ENCODE measurements at places on chromosomes 13 and 19.

DNA sequence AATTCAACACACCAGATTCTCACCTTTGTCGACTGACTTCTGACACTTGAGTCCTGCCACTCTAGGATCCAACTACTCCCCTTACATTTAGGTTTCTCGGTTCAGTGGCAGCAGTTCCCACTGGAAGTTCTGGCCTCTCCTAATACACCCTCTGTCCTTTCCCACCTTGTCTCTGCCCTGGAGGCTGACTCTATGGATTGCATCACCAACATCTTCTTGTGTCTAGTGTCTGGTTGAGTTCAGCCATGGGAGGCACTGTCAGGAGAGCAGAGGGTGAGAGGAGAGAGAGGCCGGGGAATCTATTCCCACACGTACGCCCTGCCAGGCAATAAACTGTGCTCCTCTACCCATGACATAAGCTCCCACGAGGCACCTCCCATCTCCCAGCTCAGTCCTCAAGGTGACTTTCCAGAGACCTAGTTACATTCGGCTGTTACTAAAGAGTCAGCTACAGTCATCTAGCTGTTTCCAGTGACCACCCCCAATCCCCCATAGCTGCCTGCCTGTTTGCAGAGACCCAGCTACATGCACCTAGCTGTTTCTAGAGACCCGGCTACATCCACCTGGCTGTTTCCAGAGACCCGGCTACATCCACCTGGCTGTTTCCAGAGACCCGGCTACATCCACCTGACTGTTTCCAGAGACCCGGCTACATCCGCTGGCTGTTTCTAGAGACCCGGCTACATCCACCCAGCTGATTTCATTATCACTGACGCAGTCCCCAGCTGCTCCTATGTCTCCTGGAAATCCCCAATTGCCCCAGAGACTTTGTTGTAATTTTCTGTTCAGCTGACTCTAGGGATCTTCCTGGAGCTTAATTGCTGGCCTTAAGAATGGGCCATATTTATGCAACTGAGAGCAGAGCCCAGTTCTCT is 8.1 kb upstream of the LILRB4 start:
- DNase-seq: peak; percentile 31

GRCh38 chr19:13155472-13156359 is 5.5 kb downstream of the IER2 start:
- DNase-seq: peak; percentile 87

DNA sequence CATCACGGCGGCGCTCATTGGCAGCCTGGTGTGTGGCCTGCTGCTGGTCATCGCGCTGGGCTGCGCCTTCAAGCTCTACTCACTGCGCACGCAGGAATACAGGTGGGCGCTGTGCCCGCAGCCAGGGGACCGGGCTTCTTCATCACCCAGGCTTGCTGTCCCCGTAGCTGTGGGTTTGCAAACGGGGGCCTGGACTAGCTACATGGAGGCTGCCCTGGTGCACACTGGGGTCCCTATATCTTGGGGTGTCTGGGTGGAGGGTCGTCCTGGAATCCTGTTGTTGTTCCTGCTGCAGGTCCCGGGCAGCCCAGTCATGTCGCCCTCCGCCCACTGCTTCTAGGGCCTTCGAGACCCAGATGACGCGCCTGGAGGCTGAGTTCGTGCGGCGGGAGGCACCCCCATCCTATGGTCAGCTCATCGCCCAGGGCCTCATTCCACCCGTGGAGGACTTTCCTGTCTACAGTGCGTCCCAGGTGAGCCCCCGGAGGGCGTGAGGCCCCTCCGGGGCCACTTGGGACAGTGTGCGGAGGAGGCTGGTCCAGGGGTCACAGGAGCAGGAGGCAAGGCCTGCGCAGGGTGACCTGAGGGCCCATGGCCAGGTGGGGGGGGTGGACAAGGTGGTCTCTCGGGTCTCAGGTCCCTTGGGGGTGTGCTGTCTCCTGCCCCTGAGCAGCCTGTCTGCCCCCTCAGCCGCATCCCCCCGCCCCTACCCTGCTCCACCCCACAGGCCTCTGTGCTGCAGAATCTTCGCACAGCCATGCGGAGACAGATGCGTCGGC is 12.3 kb downstream of the LRP3 start:
- DNase-seq: no peak

DNA sequence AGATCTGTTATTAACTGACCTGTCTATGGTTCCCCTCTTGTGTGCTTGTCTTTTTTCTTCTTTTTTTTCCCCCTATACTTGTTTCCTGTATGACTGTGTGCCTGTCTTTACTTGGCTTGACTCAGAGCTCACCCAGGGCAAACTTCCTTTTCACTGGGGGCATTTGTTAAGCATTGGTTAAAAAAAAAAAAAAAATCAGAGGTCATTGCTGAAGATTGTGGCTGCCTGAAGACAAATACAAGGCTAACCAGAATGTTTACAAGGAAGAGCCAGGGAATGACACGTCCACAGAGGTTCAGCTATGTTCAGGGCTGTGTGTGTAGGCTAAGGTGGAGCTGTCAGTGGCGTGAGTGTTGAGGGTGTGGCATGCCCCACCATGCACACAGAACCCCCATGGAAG is 47.1 kb downstream of the LNX2 start:
- DNase-seq: peak; percentile 1

- no peak for DNase-seq
These were observed 2236.5 kb downstream of the PCDH9 start for GRCh38 chr13:64993514-64994164.

GRCh38 chr13:95656386-95657015 is 12.0 kb upstream of the DZIP1 start:
- DNase-seq: no peak

DNA sequence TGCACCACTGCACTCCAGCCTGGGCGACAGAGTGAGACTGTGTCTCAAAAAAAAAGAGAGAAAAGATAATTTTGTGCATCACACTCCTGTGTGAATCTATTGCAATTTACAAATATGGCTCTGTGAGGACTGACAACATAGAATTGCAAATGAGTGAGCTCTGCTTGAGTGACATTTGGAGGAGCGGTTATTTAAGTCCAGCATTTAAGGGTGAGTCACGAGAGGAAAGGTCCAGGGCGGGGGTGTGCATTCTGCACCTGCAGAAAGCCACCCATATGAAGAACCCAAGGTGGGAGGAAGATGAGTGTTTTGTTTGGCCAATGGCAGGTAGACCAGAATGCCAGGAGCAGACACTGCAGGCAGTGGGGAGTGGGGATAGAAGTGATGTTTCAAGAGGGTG is 58.5 kb downstream of the DGKH start:
- DNase-seq: no peak

- DNase-seq: peak; percentile 71
These were observed 45.8 kb downstream of the RUBCNL start for GRCh38 chr13:46341112-46341711.

GRCh38 chr13:41058295-41059070 is 2.8 kb upstream of the WBP4 start:
- no peak for DNase-seq

DNA sequence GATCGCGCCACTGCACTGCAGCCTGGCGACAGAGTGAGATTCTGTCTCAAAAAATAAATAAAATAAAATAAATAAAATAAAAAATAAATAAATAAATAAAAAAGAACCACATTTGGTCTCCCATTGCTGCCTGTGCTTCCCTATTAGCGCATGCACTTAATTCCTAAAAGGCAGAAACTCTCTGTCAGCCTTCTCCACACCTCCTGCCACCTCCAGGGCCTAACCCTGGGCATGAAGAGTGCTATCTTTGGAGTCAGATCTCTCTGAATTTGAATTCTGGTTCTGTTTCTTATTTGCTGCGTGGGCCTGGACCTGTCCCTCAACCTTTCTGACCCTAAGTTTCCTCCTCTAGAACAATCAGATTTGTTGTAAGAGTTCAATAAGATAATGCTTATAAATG is 11.3 kb downstream of the NCAN start:
- DNase-seq: no peak

- DNase-seq: no peak
These were observed 8.3 kb upstream of the SHISA7 start for GRCh38 chr19:55451163-55451964.

GRCh38 chr13:85313761-85314503 is 485.3 kb downstream of the SLITRK6 start:
- DNase-seq: peak; percentile 57

DNA sequence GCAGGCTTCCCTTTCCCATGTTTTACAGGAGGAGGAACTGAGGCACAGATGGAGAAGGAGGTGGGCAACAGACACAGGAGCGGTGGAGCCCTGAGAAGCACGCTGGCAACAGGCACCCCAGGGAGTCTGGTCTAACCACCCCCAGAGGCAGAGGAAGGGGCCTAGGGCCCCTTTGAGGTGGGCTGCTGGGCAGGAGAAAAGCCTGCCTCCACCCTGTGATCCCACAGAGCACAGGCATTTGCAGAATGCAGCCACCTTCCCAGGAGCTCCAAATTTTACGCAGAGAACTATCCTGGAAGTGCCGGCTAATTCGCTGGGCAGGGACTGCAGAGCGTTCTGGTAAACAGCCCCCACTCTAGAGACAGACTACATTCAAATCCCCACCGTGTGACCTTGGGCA is 30.4 kb downstream of the RAB20 start:
- DNase-seq: no peak

- no peak for DNase-seq
These were observed 26.1 kb upstream of the DGKH start for GRCh38 chr13:42022336-42022735.

DNA sequence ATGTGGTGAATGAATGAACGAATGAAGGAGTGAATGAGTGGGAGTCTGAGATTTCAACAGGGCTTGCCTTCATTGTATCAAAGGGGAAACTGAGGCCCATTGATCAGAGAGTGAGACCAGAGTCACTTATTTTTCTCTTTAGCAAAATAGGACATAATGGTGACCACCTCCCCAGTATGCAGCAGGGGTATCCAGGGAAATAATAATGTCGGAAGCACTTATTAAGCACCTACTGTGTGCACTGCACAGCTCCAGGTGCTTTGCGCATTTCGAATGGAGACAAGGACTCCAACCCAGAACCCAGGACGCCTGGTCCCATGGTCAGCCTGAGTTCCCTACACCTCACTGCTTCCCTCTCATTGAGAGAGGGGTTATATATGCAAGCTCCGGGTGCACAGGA is 26.8 kb upstream of the SEMA6B start:
- DNase-seq: no peak

DNA sequence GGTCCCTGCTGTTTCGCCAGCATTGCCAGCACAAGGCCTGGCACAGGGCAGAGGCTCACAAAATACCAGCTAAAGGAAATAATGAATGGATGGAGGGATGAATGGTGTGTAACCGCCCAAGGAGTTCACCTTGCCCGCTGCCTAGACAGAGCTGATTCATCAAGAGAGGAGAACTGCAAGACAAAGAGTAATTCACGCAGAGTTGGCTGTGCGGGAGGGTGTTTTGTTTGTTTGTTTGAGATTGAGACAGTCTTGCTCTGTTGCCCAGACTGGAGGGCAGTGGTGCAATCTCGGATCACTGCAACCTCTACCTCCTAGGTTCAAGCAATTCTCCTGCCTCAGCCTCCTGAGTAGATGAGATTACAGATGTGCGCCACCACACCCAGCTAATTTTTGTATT is 3.0 kb downstream of the OPA3 start:
- DNase-seq: no peak

DNA sequence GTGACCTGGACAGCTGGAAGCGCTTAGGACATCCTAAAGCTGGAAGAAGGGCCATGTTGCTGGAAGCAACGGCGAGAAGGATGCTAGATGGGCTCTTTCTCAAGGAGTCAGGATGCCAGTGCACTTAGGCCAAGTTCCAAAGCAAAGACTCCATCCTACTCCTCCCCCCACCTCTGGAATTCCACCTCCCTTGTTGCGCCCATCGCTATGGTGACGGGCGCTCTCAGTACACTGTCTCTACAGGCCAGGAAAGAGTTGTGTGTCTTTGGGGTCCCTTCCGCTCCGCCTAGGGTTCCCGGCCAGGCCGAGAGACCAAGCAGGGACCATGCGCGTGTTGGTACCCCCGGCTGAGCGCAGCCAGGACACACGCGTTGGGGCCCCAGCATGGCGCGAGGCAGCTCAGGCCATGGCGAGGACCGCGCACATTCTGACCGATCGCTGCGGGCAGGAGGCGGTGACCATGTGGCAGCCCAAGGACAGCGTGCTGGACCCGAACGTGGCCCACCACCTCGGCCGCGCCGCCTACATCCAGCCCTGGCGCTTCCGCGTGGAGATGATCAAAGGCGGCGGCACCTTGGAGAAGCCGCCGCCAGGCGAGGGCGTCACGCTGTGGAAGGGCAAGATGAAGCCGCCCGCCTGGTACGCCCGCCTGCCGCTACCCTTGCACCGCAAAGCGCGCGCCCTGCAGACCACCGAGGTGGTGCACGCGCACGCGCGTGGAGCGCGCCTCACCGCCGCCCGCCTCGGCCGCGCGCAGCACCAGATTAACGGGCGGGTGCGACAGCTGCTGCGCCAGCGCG is 31.0 kb upstream of the SLC1A6 start:
- DNase-seq: no peak

- no peak for DNase-seq
These were observed 75.6 kb upstream of the KL start for GRCh38 chr13:32940601-32941000.

- no peak for DNase-seq
These were observed 99.6 kb upstream of the HTR2A start for GRCh38 chr13:46996316-46997030.

DNA sequence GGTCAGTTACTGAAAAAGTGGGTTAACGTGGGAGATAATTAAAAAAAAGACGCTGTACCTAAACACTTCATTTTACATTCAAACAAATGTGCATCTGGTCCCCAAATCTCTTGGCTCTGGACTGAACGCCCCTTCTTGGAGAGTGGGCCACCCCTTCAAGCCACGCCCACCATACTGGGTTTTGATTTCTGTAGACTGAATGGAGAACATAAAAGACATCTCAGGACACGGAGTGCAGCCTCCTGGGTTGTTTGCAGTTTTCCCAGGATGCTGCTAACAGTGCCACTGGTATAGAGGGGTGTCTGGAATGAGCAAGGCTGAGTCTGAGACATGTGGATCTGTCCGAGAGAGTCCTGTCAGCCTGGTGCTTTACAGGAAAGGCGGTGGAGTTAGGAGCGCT is 10.6 kb downstream of the TFDP1 start:
- no peak for DNase-seq

- DNase-seq: no peak
These were observed at the start of gene TMEM190 for GRCh38 chr19:55376241-55376933. TMEM190 (plus strand) TSS chr19:55376826; CDS start chr19:55376854, 28 bp downstream.

DNA sequence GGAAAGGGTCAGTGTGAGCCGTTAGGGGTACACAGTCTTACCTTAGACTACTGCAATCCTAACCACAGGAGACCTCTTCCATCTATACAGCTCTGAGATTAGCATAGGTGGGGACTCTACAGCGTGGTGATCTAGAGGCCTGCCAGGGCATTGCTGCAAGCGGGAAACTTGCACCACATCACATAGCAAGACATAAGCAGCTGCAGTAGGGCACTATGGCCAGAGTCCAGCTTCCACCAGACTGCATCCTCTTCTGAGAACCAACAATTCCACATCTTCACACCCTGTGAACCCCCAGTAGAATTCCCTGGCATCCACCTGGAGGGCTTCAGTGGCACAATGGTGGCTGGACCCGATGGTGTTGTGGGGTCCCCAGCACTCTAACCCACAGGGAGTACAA is 1564.3 kb upstream of the PRR20A start:
- DNase-seq: no peak

- no peak for DNase-seq
These were observed 39.0 kb upstream of the IGSF23 start for GRCh38 chr19:44574186-44574950.

- DNase-seq: no peak
These were observed 1.2 kb upstream of the ARID3A start for GRCh38 chr19:924553-925086.

GRCh38 chr19:5342573-5343201 is 2.1 kb upstream of the PTPRS start:
- no peak for DNase-seq
